Kidney epithelial cell (primary cell): ENCODE measurements at places on chromosomes 11 and 22.

DNA sequence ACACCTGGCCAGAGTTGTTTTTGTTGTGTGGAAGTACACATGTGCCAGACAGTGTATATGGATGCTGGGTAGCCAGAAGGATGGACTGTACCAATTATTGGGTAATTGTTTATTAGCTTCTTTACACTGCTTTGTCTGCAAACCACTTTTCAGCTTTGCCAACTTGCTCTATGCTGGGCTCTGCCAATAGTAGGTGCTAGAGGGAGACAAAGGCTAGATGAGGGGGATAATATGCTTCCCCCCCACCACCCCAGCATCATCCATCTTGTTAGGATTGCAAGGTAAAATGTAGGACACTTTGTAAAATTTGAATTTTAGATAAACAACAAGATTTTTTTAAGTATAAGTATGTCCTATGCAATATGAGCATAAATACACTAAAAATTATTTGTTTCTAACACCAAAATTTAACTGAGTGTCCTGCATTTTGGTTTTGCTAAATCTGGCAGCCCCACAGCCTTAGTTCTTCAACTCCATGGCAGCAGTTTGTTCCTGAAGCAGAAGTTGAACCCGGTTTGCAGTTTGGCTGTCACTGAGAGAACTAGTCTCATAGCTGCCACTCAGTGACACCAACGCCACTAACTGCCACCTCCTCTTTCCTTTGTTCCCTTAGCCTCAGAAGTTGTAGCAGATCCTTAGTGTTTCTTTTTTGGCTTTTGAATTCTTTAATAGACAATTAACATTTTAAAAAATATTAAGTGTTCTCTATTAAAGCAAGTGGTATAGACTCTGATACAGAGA lies 78.8 kb downstream of the CCDC81 start:
- no peak for DNase-seq

GRCh38 chr22:44051961-44052360 lies 27.9 kb downstream of the PARVB start:
- DNase-seq: no peak

DNA sequence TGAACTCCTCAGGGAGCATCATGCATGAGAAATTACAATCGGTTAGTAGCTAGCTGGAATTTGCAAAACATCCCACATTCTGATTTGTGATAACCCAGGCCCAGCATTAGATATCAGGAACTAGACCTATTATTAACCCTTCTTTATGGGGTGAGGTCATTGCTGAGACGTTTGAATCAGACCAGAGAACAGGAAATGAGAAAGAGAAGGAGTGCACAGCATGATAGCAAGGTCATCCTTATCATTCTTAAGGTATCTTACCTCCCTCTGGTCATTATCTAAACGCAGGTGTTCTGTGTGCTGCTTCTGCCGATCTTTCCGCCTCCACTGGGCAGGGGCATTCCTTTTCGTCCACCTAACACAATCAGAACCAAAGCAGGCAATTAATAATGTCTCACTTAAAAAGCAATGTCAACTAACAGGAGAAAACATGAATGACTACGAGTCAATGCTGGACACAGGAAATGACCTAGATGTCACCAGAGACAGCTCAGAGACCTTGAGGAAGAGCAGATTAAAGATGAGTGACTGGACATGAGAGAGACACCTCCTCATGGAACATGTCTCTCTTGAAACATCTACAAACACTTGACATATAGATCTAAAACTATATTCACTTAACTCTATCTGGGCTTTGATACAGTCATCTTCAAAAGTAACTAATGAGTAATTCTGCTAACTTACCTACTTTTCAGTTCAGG lies 78.3 kb upstream of the SCUBE2 start:
- DNase-seq: no peak

- no peak for DNase-seq
Observed at GRCh38 chr11:10410844-10411200, 44.2 kb upstream of the AMPD3 start.
